ENCODE measurements at places on chromosomes 5 and 9.

GRCh38 chr9:107874137-107874536 is 384.6 kb upstream of the KLF4 start:
- DNase-seq = no peak

- DNase-seq = no peak
Measured at GRCh38 chr5:50710838-50711237, 44.4 kb downstream of the PARP8 start.

GRCh38 chr5:109247986-109248385 is 161.8 kb downstream of the PJA2 start:
- DNase-seq = no peak

DNA sequence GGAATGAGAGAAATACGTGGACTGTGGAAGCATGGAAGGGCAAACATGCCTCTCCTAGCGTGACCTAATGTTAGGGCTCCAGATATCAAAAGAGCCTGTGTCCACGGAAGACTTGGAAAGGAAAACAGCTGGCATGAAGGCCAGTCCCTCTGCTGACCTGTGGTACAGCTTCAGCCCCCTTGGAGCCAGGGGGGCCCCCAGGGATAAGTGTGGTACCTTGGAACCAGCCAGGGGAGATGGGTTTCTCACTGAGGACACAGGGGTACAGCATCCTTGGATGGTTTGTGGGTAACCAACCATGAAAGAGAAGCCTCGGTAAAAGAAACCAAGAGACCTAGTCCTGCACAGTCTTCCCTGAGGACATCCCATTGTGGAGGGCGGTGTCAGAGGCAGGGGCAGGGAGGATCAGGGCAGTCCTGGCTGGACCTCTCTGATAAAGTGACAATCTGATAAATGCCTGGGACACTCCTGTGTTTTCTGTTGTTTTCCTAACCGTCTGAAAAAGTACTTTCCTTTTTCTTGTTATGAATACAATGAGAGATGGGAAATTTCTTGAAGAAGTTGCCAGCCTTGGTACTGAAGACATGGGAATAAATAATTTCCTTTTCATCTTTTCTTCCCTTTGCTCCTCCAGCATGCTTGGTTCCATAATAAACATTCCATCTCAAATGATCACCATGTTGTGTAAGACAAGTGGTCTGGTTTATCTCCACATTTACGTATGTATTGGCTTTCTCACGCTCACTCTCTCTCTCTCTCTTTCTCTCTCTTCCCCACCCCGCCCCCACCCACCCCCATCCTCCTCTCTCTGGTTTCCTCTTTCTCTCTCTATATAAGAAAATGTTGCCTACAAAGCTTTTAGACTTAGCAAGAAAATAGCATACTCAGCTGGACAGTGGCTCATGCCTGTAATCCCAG is 102.1 kb downstream of the SUSD1 start:
- DNase-seq = no peak

GRCh38 chr9:107807183-107807582 is 317.6 kb upstream of the KLF4 start:
- no peak for DNase-seq

DNA sequence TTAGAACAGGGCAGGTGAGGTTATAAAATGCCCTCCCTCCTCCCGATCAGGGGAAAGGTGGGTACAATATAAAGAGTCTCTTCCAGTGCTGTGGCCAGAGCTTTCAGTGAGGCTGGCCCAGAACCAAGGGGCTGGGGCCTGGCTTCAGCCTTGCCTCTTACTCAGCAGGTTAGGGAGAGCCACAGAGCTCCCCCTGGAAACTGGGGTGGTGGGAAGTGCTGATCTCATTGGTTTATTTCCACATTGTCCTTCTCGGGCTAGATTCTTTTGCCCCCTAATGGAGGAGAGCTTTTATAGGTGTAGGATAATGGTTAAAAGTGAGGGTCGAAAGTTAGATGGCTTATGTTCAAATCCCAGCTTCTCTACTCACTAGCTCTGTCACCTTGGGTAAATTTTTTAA is 186.7 kb upstream of the TBC1D2 start:
- DNase-seq = no peak

- no peak for DNase-seq
Measured at GRCh38 chr9:71589612-71590011, 178.7 kb downstream of the CEMIP2 start.

- DNase-seq = no peak
Measured at GRCh38 chr9:25353783-25354182, 324.5 kb downstream of the TUSC1 start.

DNA sequence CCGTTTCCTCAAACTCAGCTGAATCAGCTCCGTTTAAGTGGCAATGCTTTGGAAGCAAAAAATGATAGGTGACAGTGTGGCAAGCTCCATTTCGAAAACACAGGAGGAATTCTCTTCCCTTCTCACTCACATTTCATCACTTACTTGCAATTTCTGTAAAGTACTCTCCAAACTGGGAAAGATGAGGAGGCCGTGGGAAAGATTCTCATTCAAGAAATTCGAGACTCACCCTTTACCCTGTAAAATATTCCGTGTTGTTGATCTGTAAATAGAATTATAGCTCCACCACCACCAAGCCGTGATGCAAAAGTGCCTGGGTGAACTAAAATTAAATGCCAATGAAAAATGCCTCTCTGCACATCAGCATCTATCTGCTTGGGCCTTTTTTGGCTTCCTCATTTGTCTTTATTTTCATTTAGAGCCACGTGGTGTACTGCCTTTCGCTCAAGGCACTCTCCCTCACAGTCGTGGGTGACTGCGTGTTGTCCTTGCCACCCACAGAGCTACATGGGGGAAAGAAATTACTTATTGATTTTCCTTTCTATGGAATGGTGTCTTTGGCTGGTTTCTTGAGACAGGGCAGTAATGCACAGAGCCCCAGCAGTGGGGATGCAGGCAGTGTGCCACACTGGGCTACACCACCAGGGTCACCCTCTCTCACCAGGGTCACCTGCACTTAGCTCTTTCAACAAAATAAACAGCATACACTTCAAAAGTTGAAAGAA is 289.3 kb upstream of the TAS2R1 start:
- DNase-seq = peak; percentile 85

GRCh38 chr9:79988126-79988525 is 416.4 kb downstream of the TLE4 start:
- no peak for DNase-seq

- peak; percentile 92 for DNase-seq
Measured at GRCh38 chr9:16039988-16040761, 487.3 kb downstream of the CCDC171 start.

DNA sequence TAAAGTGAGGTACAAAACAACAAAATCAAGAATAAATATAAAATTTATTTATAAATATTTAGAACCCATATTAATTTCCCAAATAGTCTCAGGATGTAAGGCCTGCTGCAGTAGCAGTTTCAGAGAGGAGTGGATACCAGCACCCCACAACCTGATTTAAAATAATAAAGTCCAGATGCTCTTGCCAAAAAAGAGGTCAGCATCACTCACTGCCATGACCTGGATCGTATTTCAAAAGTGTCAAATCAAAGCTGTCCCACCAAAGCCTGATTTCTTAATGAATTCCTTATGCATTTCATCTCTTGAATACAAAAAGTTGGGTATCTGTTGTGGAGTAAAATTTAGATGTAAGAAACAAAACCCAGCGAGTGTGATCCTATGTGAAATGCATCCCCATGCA is 58.0 kb upstream of the ROR2 start:
- DNase-seq = no peak

GRCh38 chr5:78526049-78526525 is 122.5 kb downstream of the LHFPL2 start:
- no peak for DNase-seq

- DNase-seq = no peak
Measured at GRCh38 chr9:125807079-125807478, 59.9 kb downstream of the PBX3 start.

DNA sequence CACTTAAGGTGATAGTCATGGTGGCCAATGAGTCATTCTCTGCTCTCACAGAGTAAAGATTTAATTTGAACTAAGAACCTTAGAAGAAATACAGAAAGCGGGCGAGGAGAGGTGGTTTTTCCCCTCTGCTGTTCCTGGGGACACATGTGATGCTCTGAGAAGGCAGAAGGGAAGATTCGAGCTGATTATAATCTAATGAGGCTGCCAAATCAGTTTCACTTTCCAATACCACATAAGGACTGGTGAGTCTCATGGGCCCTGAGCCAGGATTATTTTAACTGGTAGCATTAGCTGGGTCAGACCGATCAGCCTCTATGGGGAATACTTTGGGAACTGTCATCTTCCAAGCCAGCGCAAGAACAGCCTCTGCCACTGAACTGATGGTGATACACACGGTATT is 116.5 kb downstream of the SLC1A3 start:
- no peak for DNase-seq

DNA sequence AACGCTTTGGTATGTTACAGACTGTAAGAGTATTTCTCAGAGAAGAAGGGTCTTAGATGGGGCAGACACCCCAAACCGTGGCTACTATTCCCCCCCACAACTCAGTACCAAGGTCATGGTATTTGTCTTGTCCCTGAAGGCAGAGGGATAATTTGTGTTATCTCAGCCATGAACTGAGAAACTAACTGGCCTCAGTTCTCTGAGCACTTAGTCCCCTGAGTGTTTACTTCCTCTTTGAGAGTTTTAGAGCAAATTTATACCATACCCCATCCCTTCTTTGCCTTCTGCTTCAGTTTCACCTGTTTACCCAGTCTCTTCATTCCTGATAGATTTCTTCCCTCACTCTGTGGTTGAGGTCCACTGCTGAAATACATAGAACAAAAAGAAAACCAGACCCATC is 183.9 kb downstream of the LRRC70 start:
- no peak for DNase-seq

GRCh38 chr9:114806526-114806900 is 674 bp upstream of the TNFSF15 start:
- no peak for DNase-seq

GRCh38 chr9:93967020-93967803 is 12.1 kb upstream of the BARX1 start:
- no peak for DNase-seq

- DNase-seq = no peak
Measured at GRCh38 chr5:10706326-10706725, 54.7 kb downstream of the DAP start.

GRCh38 chr5:163562071-163562470 is 56.7 kb downstream of the MAT2B start:
- no peak for DNase-seq

GRCh38 chr9:123789554-123790292 is 140.2 kb downstream of the DENND1A start:
- DNase-seq = no peak

- DNase-seq = no peak
Measured at GRCh38 chr5:98432378-98432777, 341.1 kb upstream of the RGMB start.

DNA sequence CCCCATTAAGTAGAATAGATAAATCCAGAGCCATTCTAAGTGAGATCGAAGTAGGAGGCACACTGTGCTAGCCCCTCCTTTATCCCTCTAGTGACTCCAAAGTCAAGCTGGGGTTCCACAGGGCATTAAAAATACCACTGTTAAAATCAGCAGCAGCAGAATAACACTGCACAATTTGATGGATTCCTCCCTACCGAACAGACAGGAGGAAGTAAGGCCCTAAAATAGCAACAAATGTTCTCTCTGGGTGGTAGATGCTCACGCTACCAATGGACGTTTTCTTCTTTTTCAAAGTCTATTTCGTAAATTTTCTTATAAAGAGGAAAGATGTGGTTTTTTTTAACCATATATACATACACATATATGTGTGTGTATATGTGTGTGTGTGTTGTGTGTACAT is 54.4 kb downstream of the FBXW11 start:
- no peak for DNase-seq

DNA sequence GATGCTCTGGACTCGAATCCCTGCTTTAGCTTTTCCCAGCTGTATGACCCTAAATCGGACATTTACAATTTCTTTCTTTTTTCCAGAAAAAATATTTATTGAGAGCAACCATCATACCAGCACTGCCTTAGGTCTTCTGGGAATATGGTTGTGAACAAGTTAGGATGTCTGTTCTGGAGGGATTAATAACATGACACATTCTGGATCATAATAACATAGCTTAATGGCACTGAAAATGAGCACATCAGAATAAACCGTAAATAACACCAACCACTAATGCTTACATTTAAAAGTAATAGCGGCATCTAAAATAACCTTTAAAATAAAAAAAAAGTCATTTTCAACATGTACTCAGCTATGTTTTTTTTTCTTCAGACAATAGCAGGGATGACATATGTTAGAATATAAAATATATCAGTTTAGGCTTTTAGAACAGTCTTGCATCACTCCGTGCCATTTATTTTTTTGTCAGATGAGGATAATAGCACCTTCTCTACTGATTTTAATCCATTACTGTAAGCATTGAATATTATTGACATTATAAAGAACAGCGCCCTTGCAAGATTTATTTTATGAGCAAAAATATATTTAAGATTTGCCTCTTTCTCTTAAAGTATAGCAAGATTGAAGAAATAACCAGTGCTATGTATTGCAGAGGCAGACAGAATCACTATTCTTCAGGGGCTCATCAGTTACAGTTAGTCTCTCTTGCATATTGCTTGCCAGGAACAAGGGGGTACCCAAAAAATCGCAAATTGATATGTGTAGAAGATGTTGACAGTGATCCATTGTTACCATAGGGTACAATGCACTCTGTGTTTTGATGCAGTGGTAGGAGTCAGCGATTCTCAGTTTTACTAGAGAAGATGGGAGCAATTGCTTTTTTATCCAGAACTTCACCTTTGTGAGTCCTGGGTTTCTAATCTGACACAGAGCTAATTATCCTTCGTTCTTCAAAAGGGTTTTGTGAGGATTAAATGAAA is 168.4 kb upstream of the NR3C1 start:
- DNase-seq = no peak

GRCh38 chr9:83454076-83454475 is 84.1 kb downstream of the FRMD3 start:
- no peak for DNase-seq

- DNase-seq = no peak
Measured at GRCh38 chr5:122415030-122415800, 103.2 kb downstream of the SNCAIP start.

GRCh38 chr5:170126626-170127025 is 20.9 kb downstream of the FOXI1 start:
- DNase-seq = no peak

- DNase-seq = no peak
Measured at GRCh38 chr5:132183723-132184122, 43.9 kb downstream of the P4HA2 start.

- no peak for DNase-seq
Measured at GRCh38 chr5:172402531-172403188, 51.7 kb downstream of the SH3PXD2B start.

DNA sequence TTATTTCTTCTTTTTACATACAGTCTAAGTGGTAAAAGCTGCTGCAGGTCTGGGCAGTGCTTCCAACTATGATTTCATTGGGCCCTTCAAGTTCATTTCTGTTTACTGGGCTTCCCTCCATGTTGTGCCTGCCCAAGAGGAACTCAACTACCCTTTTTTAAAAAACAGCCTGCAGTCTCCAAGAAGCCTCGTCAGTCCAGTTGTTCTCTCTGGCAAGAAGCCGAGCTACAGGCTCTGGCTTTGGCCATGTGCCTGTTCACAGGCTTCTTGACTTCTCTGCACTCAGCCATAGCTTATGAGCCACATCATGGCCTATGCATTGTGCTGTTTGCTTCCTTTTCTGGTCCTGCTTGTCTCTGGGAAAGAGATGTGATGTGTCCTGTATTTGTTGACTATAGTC is 119.7 kb upstream of the PJA2 start:
- DNase-seq = no peak

- no peak for DNase-seq
Measured at GRCh38 chr5:37133939-37134338, 115.2 kb downstream of the CPLANE1 start.

Data from smooth muscle cell of the brain vasculature (primary cell).